ENCODE measurements at places on chromosomes 6 and 20.

DNA sequence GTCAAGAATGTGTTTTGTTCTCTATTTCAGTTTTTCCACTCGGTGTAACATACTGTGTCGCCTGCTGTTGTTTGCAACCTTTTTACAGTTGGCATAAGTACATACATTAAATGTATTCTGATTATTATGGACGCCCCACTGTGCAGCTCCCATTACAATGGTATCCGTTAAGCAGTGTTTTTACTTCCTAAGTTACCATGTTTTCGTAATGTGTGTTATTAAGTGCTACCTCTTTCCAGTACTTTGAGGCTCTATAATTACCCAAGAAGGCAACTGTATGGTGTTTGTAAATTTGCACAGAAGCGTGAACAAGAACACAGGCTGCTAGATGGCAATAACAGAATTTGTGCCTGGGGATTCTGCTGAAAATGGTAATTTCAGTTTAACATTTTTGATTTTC lies 568.0 kb upstream of the MARCKS start:
- DNase-seq, result no peak

DNA sequence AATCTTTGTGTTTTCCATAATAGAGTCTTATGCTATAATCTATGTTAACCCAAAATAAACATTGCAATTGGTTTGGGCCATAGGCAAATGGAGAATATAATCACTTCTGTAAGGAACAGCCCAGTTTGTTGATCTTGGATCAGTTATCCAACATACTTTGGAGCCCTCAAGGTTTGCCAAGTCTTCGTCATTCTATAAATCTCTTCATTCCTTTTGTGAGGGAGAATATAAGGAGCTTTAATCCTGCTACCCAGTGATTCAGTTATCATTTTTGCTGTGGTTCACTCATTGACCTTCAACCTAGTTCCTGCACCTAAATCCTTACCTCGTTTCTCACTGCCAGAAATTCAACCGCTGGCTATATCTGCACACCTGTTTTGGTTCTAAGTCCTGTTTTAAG lies 500.3 kb upstream of the PTCHD4 start:
- no peak for DNase-seq

GRCh38 chr6:6285679-6286078 lies 34.8 kb downstream of the F13A1 start:
- no peak for DNase-seq

DNA sequence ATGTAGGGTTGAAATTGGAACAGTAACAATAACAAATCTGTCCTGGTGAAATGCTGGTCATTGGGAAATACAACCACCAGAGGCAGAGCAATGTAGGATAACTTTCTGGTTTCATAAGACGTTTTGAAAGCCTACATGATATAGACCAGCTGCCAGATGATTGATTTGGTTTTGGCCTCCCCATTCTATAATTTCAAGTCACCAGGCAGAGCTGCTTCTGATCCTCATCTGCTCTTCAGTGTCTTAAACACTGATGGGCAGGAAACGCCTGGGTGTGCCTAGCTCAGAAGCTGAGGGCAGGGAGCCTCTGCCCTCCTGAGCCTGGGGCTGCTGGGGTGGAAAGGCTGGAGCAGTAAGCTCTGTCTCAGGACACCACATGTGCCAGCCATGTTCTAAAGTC lies 24.5 kb downstream of the DHX35 start:
- DNase-seq, result no peak

DNA sequence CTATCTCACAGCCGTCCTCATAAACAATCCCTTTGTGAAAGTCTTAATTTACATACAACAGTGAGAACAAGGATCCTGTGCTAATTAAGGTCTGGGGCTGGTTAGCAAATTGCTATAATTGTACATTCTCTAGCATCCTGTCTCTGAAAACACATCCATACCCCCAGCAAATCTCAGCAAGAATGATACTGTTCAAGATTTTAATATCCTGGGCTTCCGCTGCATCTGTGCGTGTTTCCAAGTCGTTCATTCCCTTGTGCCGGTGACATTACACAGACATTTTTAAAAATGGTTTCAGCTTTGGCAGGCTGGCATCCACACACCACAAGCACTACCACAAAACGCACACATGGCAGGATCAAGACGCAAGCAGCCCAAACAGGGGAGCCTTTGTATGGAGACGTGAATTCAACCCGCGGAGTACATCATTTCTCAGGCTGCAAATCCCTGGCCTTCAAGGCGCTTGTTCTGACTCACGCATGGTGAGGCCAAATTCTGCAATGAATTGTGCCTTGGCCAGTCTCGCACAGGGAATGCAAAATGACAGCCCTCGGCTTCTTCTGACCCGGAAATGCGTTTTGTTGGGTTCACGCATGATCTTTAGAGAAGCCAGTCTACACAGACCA lies 20.3 kb downstream of the ZMYND8 start:
- DNase-seq, result no peak

GRCh38 chr6:19754686-19755085 lies 82.5 kb upstream of the ID4 start:
- no peak for DNase-seq

- DNase-seq, result no peak
Measured at GRCh38 chr6:113818578-113818977, 38.6 kb upstream of the MARCKS start.

- DNase-seq, result no peak
Measured at GRCh38 chr20:62588458-62589149, 53.7 kb upstream of the SLCO4A1 start.

DNA sequence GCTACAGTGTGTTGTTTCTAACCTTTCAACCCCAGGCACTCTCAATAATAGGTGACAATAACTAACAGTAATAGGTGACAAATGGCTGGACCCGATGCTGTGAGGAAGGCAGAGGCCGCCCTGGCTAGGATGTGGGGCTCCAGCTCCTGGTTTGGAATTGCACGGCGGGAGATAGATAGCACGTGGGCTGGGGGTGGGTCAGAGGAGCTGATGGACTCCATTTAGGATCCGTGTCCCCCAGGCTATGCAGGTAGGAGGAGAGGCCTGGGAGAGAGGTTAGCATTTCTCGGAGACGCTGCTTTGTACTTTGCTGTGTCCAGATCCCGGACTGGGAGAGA lies 61.4 kb downstream of the EZR start:
- DNase-seq, result no peak

- DNase-seq, result peak; percentile 65
Measured at GRCh38 chr20:23419995-23420901, 1.0 kb downstream of the NAPB start.

DNA sequence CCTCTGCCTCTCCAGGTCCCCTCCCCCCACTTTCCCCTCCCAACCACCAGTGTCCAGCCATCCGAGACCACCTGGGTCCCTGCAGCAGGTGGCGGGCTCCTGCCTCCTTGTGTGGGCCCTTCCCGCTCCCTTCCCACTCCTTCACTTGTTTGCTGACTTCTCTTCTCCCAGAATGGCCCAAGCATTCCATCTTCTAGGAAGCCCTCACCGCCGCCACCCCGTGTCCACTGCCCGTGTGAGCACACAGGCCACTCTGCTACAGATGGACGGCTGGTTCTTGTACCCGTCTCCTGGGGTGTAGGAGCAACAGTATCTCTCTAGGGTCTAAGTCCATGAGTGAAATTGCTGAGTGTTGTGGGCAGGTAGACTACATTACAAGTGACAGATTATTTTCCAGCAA lies 15.0 kb downstream of the BPHL start:
- DNase-seq, result no peak

- DNase-seq, result peak; percentile 59
Measured at GRCh38 chr6:149233056-149233715, 84.3 kb upstream of the TAB2 start.

DNA sequence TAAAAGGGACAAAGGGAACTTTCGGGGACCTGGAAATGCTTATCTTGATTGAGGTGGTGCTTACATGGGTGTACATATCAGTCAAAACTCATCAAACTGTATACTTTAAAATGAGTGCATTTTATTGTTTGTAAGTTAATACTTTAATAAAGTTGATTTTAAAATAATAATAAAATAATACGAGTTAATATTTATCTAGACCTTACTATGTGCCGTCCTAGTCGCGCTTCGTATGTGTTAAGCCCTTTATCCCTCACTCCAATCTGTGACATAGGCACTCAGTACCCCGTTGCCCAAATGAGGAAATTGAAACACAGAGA lies 47.5 kb downstream of the PDYN start:
- no peak for DNase-seq

DNA sequence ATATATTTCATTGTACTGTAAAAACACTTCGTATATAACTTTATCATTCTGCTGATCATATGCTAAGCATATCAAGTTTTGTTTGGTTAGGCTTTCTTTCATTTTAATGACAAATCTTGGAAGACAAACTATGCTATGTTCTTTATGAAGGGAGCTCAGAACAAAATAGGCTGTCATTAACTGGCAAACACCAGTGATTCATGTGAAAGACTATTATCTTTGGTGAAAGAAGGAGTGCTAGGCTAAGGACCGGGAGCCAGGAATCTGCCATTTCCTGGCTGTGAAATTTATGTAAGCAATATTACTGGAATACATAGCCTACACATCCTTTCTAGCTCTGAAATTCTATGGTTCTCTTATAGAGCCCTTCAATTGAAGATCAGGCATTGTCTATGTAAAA lies 136.2 kb upstream of the CCN2 start:
- DNase-seq, result no peak

DNA sequence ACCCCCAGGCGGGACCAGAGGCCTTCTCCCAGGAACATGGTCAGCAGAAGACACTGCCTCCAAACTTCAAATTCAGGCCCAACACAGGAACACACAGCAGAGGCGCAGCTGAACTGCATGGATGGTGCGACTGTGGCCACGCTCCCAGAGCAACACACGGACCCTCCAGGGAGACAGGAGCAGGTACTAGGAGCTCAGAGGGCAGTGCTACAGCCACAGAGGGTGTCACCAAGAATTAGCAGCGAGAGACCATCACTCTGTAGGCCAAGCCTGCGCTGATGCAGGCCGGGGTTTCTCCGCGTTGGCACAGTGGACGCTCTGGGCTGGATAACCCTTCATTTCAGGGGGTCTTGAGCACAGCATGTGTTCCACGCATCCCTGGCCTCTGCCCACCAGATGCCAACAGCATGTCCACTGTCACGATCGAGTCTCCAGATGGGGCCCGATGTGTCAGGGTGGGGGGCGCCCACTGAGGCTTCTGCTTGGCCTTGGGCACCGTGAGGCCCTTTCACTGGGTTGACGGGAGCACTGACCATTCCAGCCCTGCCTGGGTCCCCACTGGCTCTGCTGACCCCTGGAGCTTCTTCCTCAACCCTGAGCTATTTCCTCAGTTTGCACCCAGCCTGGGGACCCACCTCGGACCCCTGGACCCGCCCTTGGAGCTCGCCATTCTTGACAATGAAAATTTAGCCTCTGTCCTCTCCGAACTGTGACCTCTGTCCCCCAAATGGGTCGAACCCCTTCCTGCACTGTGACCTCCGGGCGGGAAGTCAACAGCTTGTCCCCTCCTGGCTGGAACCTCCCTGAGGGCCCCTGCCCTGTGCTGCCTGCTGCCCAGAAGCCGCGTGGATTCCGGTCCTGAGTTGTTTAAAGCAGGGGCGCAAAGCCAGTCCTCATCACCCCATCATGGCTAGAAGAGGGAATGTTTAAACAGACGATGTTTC lies 239.4 kb downstream of the DLL1 start:
- DNase-seq, result no peak

DNA sequence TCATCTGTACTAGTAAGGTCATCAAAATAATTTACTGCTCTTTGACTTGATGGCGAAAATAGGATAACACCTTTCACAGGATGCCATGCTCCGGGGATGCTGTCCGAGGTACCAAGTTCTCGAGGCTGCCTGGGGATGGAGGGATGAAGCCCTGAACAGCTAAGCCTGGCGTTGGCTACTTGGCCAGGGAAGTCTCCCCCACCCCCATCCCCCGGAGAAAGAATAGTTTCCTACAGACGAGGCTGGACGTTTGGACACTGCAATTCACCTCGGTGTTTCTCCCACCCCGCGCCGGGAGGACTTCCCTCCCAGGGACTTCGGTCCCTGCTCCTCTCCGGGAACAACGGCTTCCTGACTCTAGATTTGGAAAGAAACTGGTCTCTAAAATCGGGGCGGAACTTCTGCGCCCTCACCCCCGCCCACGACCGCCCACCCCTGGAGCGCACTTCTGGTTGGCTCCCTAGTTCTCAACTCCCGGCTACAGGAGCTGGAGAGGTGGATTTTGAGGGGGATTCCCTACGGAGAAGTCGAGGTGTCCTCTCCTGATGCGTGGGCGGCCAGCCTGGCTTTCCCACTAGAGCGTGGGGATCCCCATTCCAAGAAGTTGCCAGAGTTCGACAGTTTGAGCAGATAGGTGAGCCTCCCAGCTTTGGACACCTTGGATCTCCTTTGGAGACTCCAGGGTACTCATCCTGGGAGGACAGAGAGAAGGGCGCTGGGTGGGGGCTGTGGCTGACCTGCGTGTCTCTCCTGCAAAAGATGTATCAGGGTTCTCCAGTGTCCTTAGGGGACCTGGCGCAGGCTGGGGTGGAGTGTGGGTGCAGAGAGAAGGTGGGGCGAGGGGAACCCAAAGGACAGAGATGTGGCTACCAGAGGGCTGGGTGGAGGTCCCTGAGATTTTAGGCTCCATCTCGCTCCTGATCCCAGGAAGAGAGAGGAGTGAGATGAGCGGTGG lies 1.1 kb downstream of the PCSK2 start:
- no peak for DNase-seq

GRCh38 chr20:22908437-22908836 lies 126.7 kb upstream of the SSTR4 start:
- DNase-seq, result no peak

- no peak for DNase-seq
Measured at GRCh38 chr20:63252284-63252711, 2.0 kb downstream of the NKAIN4 start.

DNA sequence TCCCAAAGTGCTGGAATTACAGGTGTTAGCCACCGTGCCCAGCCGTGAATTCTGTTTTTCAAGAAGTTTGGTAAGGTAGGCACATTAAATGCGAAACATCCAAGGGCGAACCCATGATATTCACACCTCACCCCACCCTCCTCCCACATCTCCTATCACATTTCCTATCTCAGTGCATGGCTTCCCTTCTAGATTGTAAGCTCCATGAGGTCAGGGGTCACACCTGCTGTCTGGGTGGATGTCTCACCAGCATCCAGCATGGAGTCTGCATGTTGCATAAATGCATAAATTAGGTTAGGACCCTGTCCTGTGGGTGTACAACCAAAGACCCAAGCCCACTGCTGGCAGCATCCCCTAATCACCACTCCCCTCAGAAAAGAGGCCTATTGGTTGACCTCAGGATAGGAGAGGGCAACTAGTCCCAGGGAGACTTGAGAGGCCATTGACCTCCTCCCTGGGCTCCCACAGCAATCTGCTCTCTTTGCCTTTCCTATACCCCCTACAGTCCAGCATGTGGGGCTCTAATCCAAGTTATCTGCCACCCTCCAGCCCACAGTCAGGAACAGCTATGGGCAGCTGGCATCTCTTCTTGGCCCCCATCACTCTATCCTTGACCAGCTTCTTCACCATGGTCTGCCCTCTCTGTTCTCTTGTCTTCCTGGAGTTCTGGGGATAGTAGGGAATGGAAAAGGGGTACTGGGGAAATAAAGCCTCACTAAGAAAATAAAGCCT lies 4.2 kb downstream of the PRRT1 start:
- no peak for DNase-seq

GRCh38 chr20:12659942-12660341 lies 348.8 kb upstream of the SPTLC3 start:
- no peak for DNase-seq

Data from stimulated activated CD4-positive, alpha-beta T cell treated with anti-CD3 and anti-CD28 coated beads, Interleukin-15, amount 100 ng/mL, for 24 hours (primary cell).